H7 (cell line): ENCODE measurements at places on chromosomes 5 and 9.

- DNase-seq = no peak
These were observed 18.7 kb upstream of the DCAF12 start for GRCh38 chr9:34145165-34145564.

- peak; percentile 6 for DNase-seq
These were observed 65.7 kb upstream of the RORB start for GRCh38 chr9:74431467-74431866.

- peak; percentile 100 for DNase-seq
These were observed at the start of gene MRPL41 for GRCh38 chr9:137551264-137552021. MRPL41 (plus strand) TSS chr9:137551879; CDS start chr9:137552082, 203 bp downstream.

- DNase-seq = no peak
These were observed 201.1 kb downstream of the PALM2AKAP2 start for GRCh38 chr9:109981091-109981490.

DNA sequence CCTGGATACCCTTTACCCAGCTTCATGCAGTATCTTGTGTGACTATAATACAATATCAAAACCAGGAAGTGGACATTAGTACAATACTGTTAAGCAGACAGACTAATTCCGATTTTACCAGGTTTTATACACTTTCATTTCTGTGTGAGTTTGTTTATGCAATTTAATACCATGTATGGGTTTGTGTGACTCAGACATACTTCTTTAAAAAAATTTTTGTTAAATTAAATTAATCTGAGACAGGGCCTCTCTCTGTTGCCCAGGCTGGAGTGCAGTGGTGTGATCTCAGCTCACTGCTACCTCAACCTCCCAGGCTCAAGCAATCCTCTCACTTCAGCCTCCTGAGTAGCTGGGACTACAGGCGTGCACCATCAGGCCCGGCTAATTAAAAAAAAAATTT, 156.8 kb downstream of the GAPVD1 start:
- DNase-seq = no peak

DNA sequence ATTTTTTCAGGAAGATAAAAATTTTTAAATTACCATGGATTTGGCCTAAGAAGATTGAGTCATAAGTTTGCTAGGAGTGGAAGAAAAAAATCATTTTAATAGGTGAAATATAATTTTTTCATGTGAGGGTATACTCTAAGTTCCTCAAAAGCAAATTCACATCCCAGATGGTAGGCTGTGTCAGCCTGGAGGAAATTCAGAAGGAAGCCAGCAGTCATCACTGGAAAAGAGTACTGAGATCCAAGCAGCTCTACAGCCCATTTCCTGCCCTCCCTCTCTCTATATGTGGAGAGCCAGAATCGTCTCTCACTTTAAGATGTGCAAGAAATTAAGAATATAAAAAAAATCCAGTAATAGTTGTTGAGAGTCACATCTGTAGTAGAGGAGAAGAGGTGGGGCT, 126.5 kb upstream of the CDH18 start:
- no peak for DNase-seq

- no peak for DNase-seq
These were observed 26.9 kb downstream of the CAMSAP1 start for GRCh38 chr9:135880438-135880837.

GRCh38 chr5:178458140-178458539, 132.1 kb downstream of the COL23A1 start:
- DNase-seq = no peak

- no peak for DNase-seq
These were observed 27.1 kb downstream of the KCNMB1 start for GRCh38 chr5:170362102-170362501.

- peak; percentile 50 for DNase-seq
These were observed 124.9 kb downstream of the SAXO1 start for GRCh38 chr9:18907927-18908625.

- no peak for DNase-seq
These were observed 326.1 kb downstream of the NSG2 start for GRCh38 chr5:174371600-174372094.

DNA sequence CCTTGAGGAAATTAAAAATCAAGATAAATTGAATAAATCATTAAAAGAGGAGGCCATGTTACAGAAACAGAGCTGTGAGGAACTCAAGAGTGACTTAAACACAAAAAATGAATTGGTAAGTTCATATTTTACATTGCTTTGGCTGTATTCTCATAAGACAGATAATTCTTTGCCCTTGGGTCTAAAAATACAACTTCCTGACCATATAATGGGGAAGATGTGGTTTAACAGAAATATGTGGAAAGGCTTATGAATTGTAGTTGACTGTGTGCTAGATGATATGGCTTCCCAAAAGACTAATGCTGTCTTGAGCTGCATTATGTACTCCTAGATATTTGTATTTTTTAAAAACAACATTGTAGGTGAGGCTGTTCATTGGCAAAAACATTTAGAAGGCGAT, 33.1 kb downstream of the CNTRL start:
- no peak for DNase-seq

- peak; percentile 68 for DNase-seq
These were observed 148.0 kb downstream of the TARS1 start for GRCh38 chr5:33588654-33589372.

- DNase-seq = no peak
These were observed 195.6 kb upstream of the ELL2 start for GRCh38 chr5:96157077-96157780.

DNA sequence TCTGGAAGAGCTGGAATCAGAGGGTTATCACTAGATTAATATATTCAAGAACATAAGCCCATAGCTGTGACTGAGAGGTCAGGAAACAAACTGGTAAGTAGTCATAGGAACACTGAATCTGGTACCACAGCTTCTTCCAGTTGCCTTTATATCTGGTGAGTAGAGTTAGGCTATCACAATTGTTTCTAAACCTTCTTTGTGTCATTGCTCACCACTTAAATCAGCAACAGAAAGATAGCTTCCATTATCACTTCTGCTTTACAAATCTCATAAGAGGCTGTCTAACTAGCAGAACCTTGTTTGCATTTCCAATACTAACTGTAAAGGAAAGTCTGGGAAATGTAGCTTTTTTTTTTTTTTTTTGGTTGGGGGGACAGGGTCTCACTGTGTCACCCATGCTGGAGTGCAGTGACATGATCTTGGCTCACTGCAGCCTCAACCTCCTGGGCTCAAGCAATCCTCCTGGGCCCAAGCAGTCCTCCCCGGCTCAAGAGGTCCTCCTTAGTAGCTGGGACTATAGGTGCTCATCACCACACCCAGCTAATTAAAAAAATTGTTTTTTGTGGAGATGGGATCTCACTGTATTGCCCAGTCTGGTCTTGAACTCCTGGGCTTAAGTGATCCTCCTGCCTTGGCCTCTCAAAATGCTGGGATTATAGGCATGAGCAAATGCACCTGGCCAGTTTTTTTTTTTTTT, 22.0 kb downstream of the CDC42SE2 start:
- no peak for DNase-seq

DNA sequence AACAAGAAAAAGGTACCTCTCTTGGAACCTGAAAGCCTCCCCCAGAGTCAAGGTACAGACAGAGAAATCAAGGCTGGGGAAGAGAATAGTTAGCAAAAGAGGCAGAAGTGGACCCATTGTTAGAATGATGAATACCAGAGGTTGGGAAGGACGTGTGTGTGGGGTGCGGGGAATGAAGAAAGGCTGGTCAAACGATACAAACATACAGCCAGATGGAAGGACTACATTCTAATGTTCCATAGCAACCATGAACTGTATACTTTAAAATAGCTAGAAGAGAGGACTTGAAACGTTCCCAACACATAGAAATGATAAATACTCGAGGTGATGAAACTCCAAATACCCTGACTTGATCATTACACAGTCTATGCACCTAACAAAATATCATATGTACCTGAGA, 7.1 kb downstream of the CCDC69 start:
- DNase-seq = no peak

DNA sequence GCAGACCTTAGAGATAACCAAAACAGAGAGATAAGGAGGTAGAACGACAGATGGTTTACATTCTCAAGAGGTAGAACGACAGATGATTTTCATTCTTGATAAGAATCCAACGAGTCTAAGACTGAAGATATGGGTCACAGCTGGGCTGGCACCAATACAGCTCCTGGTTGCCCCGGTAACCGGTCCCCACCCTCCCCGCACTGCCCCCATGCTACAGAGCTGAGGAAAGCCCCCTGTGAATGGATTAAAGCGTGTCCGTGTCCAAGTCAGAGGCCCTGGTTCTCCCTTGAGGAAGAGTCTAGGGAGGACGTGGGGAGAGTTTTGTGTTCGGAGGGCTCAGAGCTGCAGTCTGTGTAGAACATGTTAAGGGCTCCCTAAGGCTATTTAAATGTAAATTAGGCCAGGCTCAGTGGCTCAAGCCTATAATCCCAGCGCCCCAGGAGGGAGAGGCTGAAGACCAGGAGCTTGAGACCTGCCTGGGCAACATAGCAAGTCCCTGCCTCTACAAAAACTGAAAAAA, 8.1 kb downstream of the IDNK start:
- DNase-seq = peak; percentile 62

DNA sequence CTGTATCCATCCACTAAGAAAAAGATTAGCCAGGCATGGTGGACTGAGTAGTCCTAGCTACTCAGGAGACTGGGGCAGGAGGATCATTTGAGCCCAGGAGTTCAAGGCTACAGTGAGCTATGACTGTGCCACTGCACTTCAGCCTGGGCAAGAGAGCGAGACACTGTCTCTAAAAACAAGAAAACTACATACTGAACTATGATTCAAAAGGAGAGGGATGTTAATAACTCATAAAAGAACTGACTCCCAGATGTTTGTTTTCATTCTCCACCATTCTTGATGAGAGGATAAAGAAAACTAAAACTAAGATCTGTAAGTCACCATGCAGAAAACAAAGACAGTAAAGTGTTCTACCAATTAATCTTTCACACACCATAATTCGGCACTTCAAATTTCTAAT, 53.5 kb downstream of the AUH start:
- no peak for DNase-seq

DNA sequence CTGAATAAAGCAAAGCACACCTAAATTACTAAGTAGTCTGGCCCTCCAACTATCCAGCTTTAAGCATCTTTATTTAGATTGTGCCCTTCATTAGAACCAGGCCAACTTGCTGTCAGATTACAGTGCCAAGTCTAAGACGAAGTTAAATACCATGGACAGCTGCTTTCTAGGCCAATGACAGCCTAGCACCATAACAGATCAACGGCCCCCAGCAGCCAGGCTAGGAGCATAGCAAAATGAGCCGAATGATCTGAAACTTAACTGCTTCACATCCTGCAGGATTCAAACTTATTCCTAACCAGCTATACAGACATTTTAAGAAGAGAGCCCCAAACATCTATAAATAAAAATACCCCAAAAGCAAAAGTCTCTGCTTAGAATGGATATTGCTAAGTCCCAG, 6.8 kb downstream of the SLC24A2 start:
- DNase-seq = peak; percentile 51

DNA sequence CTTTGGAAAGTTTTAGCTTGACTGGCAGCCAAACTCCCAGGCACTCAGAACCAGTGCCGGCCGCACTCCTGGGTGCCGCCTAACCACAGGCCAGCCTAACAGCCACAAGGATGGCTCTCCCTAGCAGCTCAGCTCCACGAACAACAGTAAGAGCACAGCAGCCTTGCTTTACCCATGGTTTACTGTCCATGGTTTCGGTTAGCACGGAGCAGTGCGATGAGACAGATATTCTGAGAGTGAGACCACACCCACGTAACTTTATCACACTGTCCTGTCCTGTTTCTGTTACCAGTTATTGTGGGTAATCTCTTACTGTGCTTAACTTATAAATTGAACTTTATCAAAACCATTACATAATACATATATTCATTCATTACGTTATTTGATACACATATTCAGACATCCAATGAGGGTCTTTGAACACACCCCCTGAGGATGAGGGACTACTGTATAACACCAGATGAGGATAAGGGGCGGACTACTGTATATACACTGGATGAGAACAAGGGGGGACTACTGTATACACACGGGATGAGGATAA, 12.4 kb downstream of the CLPTM1L start:
- no peak for DNase-seq

DNA sequence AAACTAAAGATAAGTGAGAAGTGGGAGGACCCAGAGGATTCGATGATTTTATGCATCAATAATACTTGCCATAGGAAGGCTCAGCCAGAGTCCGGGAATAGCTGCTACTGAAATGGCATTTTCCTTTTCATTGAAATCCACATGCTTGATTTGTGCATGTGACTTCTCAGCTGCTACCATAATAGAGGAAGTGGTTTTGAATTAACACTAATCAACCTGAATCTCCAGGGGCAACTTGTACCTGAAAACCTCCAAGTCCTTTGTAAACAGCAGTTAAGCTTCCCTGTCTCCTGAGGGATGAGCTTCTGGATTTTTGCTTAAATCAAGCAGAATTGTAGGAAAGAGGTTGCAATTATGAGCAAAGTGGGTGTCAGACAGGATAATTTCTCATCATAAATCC, 124.9 kb downstream of the PPP2R2B start:
- no peak for DNase-seq

DNA sequence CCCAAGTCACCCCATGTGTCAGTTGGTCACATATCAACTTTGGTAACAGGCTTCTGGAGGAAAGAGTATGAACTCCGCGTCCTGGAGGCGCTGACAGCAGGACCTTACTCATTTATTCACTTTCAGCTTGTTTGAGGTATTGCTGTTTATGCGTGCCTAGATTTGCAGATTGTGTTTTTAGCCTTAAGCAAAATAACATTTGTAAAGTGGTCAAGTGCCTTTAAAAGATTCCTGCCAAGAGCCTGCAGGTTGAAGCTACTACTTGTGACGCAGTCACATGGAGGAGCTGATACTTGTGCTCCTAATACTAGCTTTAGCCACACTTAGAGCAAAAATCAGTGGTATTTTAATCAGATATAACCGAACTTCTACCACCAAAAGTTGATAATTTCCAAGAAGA, 351.3 kb downstream of the ADGRV1 start:
- DNase-seq = no peak

GRCh38 chr5:143649937-143650621, 161.9 kb upstream of the HMHB1 start:
- no peak for DNase-seq

DNA sequence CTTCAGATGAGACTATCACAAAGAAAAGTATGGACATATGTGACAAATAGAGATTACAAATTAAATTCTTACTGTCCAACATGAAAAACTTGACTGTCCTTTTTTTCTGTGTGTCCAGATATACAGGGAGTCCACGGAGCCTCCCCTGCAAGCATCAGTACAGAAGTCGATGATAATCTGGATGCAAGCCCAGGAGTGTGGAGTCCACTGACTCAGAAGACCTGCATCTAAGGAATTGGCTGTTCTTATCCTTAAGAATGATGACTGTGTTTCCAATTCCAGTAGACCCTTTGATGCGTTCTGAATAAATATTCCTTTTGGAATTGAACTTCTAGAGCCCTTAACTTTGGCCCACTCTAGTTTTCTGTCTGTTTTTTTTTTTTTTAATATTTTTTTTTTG, 56.7 kb upstream of the TAF11L2 start:
- DNase-seq = no peak

GRCh38 chr9:97078362-97078761, 39.4 kb upstream of the CTSV start:
- DNase-seq = peak; percentile 51

- peak; percentile 45 for DNase-seq
These were observed 11.9 kb downstream of the GNPDA1 start for GRCh38 chr5:142000704-142001484.

GRCh38 chr5:174790906-174791305, 66.5 kb downstream of the MSX2 start:
- no peak for DNase-seq
